ENCODE measurements at places on chromosomes 13 and 19. TPM values are rescaled to one million over a fixed set of nuclear protein-coding genes. Genes with fewer than 3 reads are reported as not detected.
A peak's percentile ranks its signal among the peaks of the same experiment; 100 is the strongest.

GRCh38 chr19:16216744-16217670 is 19.3 kb downstream of the AP1M1 start:
- DNase-seq = no peak

- DNase-seq = no peak
Measured at GRCh38 chr13:40728595-40728994, 42.4 kb downstream of the MRPS31 start.

- no peak for DNase-seq
Measured at GRCh38 chr19:57465680-57466381, 8.9 kb upstream of the VN1R1 start.

- DNase-seq = no peak
Measured at GRCh38 chr13:99873141-99873540, 98.4 kb downstream of the ZIC5 start.

DNA sequence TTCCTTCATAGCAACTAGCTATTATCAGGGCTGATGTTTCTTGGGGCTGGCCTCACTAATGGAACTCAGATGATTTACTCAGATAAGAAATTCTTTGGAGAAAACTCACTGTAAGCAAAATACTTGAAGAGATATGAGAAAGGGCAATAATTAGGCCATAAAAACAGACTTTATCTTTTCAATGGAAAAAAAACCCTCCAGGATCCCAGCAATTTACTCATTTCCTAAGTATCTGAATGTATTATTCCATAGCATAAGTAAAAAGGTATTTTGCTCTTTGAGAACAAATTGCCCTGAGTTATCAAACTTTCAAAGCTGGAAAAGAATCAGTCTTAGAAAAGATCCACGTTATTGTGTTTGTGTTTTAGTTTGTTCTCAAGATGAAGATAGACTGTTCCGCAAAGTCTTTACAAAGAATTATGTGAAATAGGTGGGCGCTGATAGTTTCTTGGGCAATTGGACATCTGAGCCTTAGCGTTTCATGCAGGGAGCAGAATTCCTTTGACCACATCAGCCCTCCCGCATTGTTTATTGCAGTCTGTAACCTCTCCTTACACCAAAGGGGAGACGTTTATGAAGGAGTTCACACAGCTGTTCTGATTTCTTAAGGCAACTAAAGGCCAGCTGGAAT is 29.1 kb upstream of the CSNK1A1L start:
- no peak for DNase-seq

- DNase-seq = no peak
Measured at GRCh38 chr19:56400485-56400884, 3.6 kb upstream of the ZNF583 start.

DNA sequence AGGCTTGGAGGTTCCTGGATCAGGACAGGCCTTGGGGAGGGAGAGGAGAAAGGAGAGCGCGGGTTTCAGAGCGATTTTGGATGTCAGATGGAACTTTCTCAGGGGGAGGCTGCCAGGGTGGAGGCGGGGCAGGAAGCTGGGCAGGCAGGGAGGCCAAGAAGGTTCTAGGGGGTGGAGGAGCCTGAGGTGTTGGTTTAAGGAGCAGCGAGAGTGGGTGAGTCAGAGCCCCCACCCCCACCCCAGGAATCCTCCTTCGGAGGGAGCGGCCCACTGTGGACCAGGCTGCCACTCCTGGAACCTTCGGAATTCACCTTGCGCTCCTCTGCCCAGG is 15.9 kb upstream of the NOP53 start:
- DNase-seq = no peak

GRCh38 chr13:97141564-97142005 is 80.5 kb upstream of the MBNL2 start:
- DNase-seq = peak; percentile 63

GRCh38 chr13:105464249-105464648 is 1071.2 kb downstream of the EFNB2 start:
- DNase-seq = no peak

DNA sequence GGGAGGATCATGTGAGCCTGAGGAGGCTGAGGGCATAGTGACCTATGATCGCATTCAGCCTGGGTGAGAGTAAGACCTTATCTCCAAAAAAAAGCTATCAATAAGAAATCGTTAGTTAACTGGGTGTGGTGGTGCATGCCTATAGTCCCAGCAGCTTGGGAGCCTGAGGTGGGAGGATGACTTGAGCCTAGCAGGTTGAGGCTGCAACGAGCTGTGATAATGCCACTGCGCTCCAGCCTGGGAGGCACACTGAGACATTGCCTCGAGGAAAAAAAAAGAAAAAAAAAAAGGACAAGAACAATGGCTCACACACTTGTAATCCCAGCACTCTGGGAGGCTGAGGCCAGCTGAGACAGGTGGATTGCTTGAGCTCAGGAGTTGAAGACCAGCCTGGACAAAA is 16.2 kb downstream of the PSPC1 start:
- DNase-seq = peak; percentile 80

GRCh38 chr13:37416291-37417059 is 182.1 kb downstream of the POSTN start:
- DNase-seq = no peak

DNA sequence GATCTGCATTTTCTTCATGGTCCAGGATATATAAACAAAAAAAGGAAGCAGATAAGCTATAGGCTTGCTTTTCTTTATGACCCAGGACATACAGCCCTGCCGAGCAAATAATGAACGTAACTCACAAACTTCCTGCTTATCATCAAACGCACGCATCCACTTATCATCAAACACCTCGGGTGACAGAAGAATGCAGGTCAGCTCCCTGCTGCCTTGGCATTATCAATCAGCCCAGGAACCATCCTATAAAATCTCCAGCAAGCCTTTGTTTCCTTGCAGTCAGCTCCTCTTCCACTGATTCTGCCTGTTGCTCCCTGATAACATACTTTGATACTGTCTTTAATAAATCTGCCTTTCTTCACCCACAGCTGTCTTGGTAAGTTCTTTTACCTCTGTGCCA is 5.3 kb upstream of the ZNF583 start:
- no peak for DNase-seq

- DNase-seq = no peak
Measured at GRCh38 chr19:3137119-3137518, 1.3 kb downstream of the GNA15 start.

DNA sequence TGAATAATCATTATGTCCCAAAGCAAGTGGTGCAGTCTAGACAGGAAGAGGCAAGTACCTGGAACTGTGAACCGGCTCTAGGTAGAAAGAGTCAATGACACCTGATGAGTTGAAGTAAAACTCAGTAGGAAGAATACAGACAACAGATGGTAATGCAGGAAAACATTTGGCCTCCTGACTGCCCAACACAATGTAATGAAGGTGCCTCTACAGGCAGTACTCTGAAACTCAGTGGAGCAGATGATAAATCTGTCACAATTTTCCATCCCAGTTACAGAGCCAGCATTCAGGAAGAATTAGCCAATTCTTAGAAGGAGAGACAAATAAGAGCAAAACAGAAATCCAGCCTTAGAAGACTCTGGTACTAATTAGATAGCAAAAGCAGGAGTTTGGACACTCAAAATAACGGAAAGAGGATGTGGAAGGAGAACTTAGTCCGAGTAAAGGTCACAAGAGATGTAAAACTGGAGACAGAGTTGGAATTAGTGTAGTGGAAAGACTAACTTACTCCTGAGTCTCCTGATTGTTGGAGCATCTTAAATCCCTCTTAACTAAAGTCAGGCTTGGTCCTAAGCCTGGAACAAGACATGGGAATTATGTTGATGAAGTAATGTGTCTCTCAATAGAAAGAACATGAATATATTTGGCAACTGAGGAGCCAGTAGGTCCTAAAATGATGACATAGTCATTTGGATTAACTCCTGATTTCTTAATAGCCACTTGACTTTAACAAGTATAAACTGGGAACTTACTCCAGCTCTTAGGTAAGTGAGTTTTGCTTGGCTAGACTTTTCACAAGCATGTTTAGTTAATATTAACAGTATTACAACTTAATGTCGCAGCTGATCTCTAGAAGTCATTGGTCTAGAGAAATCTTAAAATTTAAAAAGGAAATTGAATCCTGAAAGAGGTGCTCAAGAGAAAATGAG is 457.3 kb upstream of the MIR17HG start:
- no peak for DNase-seq

GRCh38 chr13:33471204-33471603 is 185.6 kb upstream of the STARD13 start:
- no peak for DNase-seq

- DNase-seq = no peak
Measured at GRCh38 chr13:97559981-97560380, 126.0 kb downstream of the RAP2A start.

- no peak for DNase-seq
Measured at GRCh38 chr19:58355908-58356765, 2.8 kb upstream of the A1BG start.

- DNase-seq = peak; percentile 43
Measured at GRCh38 chr19:55179606-55180484, at the start of gene SYT5. TSS of gene SYT5 (minus strand) at chr19:55180289. CDS start at chr19:55179041, 1,248 bp downstream.

DNA sequence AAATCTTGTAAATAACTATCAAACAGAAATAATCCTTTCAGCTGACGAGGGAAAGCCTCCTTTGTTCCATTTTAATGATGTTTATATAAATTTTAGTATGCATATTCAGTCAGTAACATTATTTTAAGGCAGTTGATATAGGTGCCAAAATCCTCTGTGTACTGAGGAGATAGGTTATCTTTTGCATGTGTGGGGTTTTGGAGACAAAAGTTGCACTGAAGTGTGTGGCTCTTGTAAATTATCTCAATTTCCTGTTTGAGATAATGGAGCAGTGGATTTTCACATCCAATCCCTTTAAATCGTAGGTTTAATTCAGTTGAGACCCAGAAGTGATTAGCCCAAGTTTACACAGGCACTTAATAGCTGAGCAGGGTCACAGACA is 106.6 kb downstream of the RGCC start:
- no peak for DNase-seq

DNA sequence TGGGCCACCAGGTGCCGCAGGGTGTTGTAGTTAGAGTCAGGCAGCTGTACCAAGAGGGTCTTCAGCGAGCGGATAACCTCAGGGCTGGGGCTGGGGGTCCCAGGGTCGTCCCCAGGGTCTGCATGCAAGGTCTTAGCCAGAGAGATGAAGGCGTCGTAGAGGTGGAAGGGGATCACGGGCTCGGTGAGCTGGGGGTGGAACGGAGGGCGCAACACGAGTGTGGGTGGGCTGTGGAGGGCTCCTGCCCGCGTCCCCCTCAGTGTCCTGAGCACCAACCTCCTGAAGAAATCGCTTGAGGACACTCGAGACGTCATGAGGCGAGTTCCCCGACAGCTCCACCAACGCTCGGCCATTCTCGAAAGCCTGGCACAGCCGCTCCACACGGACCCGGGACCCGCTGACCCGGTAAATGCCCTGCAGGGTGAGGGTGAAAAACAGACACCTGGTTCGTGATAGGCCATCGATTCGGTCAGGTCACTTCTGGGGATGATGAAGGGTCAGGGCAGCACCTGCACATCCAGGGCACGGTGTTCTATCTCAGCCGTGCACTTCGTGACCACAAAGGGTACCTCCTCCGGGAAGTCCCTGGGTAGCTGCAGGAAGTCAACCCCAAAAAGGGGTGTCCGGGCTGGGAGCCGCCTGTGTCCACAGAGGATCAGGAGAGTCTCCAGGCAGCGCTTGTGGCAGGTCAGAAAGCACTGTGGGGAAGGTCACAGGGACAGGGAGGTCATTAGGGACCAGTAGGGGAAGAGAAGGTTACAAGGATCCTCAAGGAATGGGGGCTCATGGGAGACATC is 6.7 kb upstream of the LPAR2 start:
- no peak for DNase-seq

- no peak for DNase-seq
Measured at GRCh38 chr13:23081901-23082300, 98.9 kb upstream of the SGCG start.

DNA sequence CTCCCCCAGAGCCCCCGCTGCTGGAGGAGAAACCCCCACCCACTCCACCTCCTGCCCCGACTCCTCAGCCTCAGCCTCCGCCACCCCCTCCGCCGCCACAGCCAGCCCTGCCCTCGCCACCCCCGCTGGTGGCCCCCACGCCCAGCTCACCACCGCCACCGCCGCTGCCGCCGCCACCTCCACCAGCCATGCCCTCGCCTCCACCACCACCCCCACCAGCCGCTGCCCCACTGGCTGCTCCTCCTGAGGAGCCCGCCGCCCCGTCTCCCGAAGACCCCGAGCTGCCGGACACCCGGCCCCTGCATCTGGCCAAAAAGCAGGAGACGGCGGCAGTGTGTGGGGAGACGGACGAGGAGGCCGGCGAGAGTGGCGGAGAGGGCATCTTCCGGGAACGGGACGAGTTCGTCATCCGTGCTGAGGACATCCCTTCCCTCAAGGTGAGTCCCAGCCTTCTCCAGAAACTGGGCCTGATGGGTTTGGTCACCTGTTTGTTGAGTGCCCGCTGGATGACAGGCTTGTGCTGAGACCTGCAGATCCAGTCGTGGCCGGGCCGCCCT is 10.6 kb downstream of the PRR12 start:
- DNase-seq = no peak

DNA sequence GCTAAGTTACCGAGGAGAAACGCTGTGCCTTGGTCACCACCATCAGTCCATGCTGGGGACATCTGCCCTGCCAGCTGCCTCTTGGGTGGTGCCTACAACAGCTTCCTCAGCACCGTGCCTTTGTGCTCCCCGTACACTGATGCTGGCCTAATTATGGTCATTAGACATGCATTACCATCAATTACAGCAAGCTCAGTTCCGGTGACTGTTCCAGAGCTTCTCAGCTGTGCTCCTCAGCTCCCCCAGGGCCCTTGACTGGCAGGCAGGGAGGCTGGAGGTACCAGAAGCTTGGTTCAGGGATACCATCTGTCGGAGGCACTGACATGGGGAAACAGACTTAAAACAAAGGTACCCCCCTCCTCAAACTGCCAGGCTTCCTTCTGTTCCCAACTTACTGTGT is 40.2 kb downstream of the CILP2 start:
- DNase-seq = no peak

GRCh38 chr13:109816808-109817203 is 30.4 kb upstream of the IRS2 start:
- DNase-seq = no peak

DNA sequence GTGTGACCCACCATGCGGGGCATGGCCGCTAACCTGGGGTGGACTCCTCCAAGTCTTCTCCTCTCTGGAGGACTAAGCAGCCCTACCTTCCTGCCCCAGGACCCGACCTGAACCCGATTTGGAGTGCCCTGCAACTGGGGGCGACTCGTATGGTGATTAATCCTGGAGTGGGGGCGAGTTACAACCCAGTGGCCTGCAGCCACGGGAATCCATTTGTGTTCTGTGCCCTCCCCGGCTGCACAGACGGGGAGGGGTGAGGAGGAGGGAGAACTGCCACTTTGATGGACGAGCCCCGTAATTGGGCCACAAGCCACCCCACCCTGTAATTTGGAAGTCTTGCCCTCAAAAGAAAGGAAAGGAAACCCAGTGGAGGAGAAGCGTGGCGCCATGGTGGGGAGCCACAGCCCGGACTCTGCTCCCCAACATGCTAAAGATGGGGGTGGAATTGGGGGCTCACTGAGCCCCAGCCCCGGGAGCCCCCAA is 18.0 kb downstream of the PRR36 start:
- DNase-seq = no peak

Gene DLEU7
- 0.81 TPM for total RNA-seq

Gene APLP1
- 45.7 TPM for total RNA-seq

Gene OR7A5
- total RNA-seq = 3.7 TPM

Gene FRY
- total RNA-seq = 25.9 TPM

Gene DNAAF3
- 102 TPM for total RNA-seq

Gene ATP4B
- not detected for total RNA-seq

Gene MYO16
- total RNA-seq = 4.0 TPM
